NB4 (cell line): ENCODE measurements at places on chromosomes 12 and 14.

- DNase-seq = no peak
These were observed 21.7 kb downstream of the COA8 start for GRCh38 chr14:103584326-103584915.

DNA sequence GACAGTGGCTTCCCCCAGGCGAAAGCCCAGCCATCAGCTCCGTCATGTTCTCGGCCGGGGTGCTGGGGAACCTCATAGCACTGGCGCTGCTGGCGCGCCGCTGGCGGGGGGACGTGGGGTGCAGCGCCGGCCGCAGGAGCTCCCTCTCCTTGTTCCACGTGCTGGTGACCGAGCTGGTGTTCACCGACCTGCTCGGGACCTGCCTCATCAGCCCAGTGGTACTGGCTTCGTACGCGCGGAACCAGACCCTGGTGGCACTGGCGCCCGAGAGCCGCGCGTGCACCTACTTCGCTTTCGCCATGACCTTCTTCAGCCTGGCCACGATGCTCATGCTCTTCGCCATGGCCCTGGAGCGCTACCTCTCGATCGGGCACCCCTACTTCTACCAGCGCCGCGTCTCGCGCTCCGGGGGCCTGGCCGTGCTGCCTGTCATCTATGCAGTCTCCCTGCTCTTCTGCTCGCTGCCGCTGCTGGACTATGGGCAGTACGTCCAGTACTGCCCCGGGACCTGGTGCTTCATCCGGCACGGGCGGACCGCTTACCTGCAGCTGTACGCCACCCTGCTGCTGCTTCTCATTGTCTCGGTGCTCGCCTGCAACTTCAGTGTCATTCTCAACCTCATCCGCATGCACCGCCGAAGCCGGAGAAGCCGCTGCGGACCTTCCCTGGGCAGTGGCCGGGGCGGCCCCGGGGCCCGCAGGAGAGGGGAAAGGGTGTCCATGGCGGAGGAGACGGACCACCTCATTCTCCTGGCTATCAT, 663 bp downstream of the PTGER2 start:
- peak; percentile 37 for DNase-seq

DNA sequence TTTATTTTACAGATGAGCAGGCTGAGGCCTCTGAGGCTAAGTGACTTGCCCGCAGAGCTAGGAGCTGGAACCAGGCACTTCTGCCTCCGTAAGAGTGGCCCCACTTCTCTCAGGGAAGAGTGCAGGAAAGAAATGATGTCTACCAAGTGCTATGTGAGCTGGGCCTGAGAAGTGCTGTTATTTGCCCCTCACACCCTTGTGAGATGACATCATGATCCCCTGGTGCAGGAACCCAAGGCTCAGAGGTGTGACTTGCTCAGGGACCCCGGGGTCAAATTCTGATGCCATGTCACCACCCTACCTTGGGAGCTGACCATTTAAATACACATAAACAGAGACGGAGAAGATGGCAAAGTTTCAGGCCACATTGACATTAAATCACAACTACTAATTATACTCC, 63.7 kb upstream of the DDX11 start:
- DNase-seq = no peak

GRCh38 chr12:123078120-123078465, 72.8 kb downstream of the PITPNM2 start:
- no peak for DNase-seq

- DNase-seq = no peak
These were observed 631.8 kb downstream of the TMTC2 start for GRCh38 chr12:83318386-83319098.
